ENCODE measurements at places on chromosomes 3 and 15.

DNA sequence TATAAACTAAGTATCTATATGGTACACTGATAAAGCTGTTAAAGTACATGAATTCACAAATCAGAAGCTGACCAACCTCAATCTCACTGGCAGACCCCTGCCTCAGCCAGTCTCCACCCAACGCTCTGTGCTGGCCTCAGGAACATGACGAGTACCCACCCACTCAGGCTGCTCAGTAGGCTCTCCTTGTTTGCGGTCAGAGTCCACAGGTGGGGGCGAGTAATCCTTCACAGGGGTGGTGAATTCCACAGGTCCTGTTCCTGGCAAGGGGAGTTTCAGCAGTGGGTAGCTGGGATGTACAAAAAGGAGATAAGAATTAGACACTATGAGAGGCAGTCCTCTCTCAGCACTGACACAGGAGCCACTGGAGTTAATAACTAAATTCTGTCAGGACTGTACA is 40.9 kb downstream of the SCAP start:
- no peak for DNase-seq

DNA sequence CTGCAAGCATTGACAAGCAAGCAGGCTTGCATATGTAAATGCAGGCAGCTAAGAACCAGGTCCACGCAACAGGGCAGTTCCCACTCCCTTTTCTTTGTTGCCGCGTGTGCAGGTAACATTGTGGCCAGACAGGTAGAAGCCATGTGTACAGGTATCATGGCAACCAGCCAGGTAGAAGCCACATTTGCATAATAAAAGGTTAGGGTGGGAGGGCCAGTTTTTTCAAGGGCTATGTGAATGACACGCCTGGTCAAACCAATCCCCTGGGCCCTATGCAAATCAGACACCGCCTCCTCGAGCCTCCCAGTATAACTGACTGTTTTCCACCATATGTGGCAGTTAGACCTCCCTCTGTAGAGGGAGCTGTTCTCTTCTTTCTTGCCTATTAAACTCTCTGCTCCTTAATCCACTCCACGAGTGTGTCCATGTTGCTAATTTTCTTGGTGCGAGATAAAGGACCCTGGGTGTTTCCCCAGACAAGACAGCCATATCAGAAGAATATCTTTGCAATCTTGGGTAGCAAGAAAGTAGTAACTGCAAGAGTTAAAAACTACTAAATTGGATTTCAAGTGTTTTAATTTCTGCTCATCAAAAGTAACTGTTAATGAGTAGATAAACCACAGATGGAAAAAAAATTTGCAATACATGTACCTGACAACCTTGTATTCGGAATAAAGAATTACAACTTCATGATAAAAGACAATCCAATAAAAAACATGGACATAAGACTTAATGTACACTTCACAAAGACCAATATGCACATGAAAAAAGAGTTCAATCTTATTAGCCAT is 21.8 kb downstream of the PCOLCE2 start:
- DNase-seq = no peak

GRCh38 chr3:53170325-53171063 is 9.5 kb downstream of the PRKCD start:
- DNase-seq = no peak

GRCh38 chr3:67329358-67329757 is 325.1 kb downstream of the SUCLG2 start:
- DNase-seq = no peak

DNA sequence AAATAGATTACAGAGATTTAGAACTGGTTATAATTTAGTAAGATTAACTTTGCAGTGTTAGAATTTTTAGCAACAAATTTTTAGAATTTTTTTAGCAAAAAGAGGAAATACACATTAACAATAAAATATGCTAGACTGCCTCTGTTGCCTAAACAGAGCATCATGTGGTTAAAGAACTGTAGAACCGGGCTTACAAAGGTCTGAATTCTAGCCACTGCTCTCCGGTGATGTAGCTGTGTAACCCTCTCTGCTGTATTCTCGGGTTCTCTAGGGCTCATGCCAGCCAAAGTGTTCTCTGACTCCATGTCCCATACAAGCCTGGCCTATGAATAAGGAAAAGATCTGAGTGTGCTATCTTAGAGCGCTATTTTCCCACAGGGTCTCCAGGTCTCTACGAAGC is 2.9 kb upstream of the P2RY12 start:
- DNase-seq = no peak

DNA sequence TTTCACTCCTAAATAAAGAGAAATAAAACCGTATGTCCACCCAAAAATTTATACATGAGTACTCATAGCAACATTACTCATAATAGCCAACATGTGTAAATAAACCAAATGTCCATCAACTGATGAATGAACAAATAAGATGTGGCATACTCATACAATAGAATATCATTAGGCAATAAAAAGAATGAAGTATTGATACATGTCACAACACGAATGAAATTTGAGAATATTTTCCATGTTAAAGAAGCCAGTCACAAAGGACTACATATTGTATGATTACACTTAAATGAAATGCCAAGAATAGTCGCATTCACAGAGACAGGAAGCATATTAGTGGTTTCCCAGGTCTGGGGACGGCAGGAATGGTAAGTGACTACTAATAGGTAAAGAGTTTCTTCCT is 869.2 kb downstream of the IGSF11 start:
- DNase-seq = no peak

Data from HEK293T (cell line).